ENCODE measurements at places on chromosomes 6 and 20.

- DNase-seq, result no peak
Observed at GRCh38 chr6:107965746-107966145, 7.7 kb upstream of the SEC63 start.

DNA sequence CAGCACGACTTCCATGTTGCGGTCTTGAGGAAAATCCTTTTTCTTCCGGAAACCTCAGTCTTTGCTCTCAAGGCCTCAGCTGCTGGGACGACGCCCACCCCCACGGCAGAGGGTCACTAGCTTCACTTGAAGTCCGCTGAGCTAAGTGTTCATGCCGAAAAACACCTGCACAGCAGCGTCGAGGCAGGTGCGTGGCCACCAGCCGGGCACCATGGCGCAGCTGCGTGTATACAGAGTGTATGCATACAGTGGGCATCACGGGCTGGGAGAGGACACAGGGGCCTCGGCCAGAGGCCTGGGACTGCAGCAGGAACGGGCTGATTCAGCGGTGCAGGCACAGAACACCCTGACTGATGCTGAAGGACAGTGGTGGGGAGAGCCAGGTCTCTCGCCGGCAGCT lies 20.1 kb downstream of the KCNQ2 start:
- no peak for DNase-seq

- DNase-seq, result no peak
Observed at GRCh38 chr6:49787176-49787575, at the start of gene PGK2. Gene PGK2 (minus strand): TSS chr6:49787285. CDS start chr6:49787187, 98 bp downstream.

- DNase-seq, result no peak
Observed at GRCh38 chr6:35980991-35981645, 43.3 kb downstream of the SLC26A8 start.

DNA sequence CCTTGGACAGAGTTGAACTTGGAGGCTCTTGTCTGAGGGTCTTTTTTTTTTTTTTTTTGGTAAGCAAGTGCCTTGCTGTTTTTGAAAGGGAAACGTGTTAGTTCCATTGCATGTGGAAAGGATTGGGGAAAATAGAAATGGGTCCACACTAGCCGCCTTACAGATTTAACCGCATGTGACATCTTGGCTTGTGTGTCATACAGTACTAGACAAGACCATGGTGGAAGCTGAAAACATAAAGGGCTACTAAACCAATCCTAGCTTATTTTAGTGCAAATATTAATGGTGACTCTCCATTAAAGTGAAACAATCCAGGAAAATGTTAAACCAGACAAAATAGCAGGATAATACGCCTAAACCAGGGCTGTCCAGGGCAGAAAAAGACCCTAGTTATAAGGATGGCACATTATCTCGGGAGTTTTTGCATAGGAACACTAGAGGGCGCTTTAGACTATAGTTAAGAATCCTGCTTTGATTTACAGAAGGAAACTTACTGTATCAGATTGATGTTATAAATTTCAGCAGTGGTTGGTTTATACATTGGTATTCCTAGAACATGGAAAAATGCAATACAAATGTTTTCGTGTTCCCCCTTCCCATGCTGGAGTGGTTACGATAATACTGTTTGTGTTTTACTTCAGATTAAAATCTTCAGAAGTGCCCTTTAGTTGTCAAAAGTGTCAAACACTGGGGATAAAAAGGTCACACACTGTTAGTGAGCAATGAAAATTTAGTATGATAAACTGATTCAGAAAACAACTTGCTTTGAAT lies 59.8 kb upstream of the DEK start:
- peak; percentile 13 for DNase-seq
